EH (cell line): ENCODE measurements at places on chromosomes 4 and X.

GRCh38 chr4:105061136-105061696 is 85.5 kb upstream of the TET2 start:
- no peak for DNase-seq

GRCh38 chr4:70994069-70994366 is 569 bp downstream of the DCK start:
- no peak for DNase-seq

DNA sequence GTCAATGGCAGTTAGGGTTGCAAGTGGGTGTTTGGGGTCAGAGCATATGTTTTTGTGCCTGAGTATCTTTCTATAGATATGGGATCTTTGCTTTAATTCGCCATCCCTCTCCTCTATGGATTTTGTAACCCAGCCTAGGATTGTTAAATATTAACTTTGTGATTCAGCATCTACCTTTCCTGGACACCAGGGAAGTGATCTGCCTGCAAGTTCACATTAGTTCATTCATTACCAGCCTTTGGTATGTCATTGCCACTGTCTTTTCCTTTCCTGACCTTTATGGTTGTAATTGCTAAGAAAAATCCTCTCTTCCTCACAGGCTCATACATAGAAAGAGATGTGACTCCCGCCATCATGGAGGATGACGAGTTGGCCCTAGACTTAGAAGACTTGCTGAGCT is 73.8 kb downstream of the KIT start:
- no peak for DNase-seq

DNA sequence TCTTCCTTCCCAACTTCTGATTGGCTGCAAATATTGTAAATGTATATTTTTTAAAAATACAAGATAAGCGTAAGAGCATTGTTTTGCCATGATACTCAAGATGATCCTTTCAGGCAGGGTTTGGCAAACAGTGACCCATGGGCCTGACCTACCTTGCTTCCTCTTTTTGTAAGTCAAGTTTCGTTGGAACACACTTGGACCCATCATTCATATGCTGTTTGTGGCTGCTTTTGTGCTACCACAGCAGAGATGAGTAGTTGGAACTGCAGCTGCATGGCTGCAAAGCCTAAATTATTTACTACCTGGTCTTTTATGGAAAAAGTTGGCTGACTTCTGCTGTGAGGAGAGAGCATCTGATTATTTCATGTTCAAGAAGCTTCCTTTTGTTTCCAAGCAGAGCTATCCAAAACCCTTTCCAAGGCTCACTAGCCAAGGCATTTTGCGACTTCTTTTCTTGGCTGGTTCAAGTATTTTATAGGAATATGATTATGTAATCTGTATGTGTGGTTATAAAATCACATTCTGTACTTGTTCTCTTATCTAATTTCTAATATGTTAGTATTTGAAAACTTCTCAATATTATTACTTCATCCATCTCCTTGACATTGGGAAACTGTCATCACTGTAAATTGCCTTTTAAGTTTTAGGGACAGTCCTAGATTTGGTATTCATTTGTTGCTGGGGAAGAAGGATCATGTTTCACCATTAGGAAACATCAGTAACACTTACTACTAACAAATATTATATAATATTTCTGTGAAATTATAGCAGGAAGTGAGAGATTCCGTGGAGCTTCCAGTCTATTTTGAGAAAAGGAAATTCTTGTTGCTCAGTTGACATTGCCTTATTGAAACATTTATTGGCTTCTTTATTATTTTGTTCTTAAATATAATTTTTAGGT is 109.2 kb downstream of the ARHGAP10 start:
- DNase-seq, result no peak

GRCh38 chrX:32448320-32448719 is 763.0 kb downstream of the DMD start:
- no peak for DNase-seq

DNA sequence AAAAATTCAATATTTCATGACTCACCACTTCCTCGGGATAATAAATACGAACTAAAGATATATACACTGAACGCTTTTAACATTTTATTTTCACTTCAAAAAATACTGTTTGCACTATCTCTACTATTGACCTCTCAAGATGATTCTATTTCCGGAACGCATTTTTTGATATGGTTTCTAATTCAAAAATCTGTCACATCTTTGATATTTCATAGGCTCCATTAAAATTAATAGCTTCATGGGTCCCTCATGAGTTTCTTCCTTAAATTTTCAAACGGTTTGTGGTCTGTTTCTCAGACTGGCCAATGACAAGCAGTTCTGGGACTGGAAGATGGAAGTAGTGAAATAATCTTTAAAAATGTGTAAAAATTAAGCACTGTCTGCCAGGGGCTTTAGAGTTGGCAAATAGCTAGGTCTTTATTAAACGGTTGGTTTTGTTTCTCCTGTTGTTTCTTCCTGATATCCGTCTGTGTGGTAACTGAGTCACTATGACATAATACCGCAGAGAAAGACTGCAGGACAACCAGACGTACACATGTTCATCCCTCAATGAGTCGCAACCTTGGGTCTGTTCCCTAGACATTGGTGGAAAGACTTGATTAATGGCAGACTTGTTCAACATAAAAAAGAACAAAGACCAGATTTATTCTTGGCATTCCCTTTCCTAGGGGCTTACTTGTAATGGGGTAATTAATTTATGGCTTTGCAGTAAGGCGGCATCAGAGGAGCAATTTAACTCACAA is 133.8 kb downstream of the PALLD start:
- DNase-seq, result peak; percentile 64

DNA sequence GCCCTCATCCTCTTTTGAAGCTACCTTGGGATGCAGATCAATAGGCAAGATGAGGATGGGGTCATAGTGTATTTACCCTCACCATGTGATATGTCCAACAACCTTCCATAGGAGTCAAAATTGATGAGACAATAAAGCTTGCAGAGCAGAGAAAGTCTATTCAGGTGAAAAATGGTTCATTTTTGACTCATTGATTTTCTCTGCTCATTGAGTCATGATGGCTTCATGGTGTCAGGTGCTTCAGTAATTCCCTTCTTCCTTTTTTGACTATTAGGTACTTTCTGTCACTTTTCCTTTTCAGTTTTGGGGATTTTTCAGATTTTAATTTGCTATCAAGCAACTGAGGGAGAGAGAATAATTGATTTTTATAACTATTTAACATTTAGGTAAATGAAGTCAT is 55.9 kb upstream of the IL2 start:
- DNase-seq, result no peak

DNA sequence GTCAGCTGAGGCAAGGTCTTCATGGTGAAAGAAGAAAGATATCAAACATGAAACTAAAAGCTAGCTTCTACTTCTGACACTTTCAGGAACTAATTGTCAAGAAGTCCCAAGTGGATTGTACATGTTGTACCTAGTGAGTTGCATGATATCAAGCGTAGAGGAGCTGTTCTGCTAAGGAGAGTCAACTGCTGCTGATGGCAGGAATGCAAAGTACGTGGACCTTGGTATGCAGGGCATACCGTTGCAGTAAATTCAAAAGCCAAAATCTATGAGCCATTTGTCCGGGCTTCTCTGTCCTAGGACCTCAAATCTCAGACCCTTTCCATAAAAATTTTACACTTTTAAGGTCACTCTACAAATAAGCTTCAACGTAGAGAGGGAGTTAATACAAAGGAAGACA is 446.2 kb downstream of the KCTD8 start:
- no peak for DNase-seq
